Tracheal epithelial cell (primary cell): ENCODE measurements at places on chromosomes 11 and 22. TPM values are rescaled to one million over a fixed set of nuclear protein-coding genes. Genes with fewer than 3 reads are reported as not detected.

Gene CARNS1
- 0.24 TPM in 1 of 2 replicates, not detected in the other for total RNA-seq

Gene MYEOV
- total RNA-seq, result under 0.01 and 4.8 TPM in 2 replicates

Gene SPCS2
- total RNA-seq, result 3.4 and 7.2 TPM in 2 replicates

Gene NECTIN1
- 90.4 and 128 TPM in 2 replicates for total RNA-seq

Gene DDIAS
- under 0.01 and 1.4 TPM in 2 replicates for total RNA-seq

Gene CCDC116
- total RNA-seq, result 0.24 TPM in 1 of 2 replicates, not detected in the other

Gene KCNK4
- total RNA-seq, result not detected in 2 replicates

Gene UCP3
- not detected in 2 replicates for total RNA-seq

Gene KRTAP5-11
- total RNA-seq, result 0.72 TPM in 1 of 2 replicates, not detected in the other

Gene OSBP2
- total RNA-seq, result 5.1 and 8.0 TPM in 2 replicates

Gene OPCML
- not detected in 2 replicates for total RNA-seq

Gene DENND6B
- 0.96 and 1.7 TPM in 2 replicates for total RNA-seq

Gene NCR3LG1
- 2.6 and 2.9 TPM in 2 replicates for total RNA-seq

Gene ANO1
- 2.9 and 3.0 TPM in 2 replicates for total RNA-seq

Gene CNGA4
- total RNA-seq, result 0.64 TPM in 1 of 2 replicates, not detected in the other

Gene CELSR1
- total RNA-seq, result 51.2 and 81.2 TPM in 2 replicates

Gene SULT4A1
- total RNA-seq, result 0.24 TPM in 1 of 2 replicates, not detected in the other
